Head of caudate nucleus (tissue), 42 donors: ENCODE measurements at places on chromosomes 11 and 22.
A peak's percentile ranks its signal among the peaks of the same experiment; 100 is the strongest.

- peak; percentile 67 for DNase-seq
Measured at GRCh38 chr11:2531277-2531986, 86.6 kb downstream of the KCNQ1 start.

DNA sequence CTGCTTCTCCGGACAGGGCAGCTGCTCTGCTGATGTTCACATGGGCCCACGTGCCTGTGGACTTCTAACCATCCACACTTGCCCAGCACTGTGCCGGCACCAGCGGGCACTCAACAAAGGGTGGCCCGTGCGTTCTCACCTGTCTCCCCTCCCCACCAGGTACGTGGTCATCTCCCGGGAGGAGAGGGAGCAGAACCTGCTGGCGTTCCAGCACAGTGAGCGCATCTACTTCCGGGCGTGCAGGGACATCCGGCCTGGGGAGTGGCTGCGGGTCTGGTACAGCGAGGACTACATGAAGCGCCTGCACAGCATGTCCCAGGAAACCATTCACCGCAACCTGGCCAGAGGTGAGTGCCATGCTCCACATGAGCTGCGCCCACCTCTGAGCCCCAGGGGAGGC lies 66.7 kb downstream of the SYT13 start:
- no peak for DNase-seq

DNA sequence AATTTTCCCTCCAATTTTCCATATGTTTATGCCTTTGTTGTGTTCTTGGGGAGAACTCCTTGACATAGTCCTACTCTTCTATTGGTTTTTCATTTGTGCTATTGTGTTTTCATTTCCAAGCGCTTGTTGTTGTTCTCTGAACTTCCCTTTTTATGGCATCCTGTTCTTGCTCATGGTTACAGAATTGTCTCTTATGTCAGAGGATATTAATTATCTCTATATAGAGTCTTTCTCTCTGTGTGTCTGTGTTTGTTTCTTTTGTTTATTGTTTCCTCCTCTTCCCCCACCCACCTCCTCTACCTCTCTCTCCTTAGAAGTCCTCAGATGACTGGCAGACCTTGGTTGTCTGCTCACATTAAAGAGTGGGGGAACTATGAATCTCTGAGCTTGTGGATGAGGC lies 69.9 kb downstream of the HORMAD2 start:
- DNase-seq = no peak

GRCh38 chr11:10390375-10390774 lies 64.7 kb upstream of the AMPD3 start:
- DNase-seq = no peak

- no peak for DNase-seq
Measured at GRCh38 chr11:72358466-72359405, 75.6 kb downstream of the CLPB start.

DNA sequence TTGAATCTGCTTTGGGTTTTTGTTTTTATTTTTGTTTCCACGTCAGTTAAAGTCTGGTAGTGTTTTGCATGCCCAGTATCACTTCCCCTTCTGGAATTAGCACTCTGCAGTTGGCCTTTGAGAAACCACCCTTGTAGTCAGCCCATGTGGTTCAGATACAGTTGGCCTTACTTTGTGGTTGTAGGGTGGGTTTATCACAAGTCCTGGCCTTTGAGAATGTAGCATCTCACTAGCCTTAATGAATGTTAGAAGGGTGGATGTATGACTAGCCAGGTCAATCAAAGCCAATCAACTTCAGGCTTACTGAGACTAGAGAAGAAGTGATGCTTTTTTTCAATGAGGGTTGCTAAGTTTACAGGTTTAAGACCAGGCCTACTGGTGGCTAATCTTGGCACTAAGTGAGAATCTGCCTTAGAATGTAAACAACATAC lies 19.8 kb downstream of the ARL14EP start:
- no peak for DNase-seq

DNA sequence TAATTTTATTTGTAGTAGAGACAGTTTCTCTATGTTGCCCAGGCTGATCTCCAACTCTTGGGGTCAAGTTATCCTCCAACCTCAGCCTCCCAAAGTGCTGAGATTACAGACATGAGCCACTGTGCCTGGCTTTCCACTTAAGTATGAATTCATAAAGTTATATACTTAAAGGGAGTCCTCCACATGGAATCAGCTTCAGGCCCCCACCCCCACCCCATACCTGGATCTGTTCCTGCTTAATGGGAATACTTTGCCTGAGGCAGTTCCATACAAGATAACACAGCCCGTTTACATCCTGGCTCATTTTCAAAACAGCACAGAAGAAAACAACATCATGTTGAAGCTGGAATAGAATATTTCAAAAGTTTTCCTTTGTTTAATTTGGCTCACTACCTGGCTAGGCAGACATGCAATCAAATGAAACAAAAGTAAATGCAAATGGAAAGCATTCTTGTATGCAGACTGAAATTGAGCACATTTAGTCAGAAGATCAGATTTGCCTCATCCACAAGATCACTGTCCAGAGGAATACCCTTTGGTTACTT lies 82.4 kb downstream of the FAT3 start:
- no peak for DNase-seq

- no peak for DNase-seq
Measured at GRCh38 chr11:92859156-92859690, 110.2 kb upstream of the MTNR1B start.

- peak; percentile 72 for DNase-seq
Measured at GRCh38 chr22:33921525-33922348, 1.5 kb upstream of the LARGE1 start.

DNA sequence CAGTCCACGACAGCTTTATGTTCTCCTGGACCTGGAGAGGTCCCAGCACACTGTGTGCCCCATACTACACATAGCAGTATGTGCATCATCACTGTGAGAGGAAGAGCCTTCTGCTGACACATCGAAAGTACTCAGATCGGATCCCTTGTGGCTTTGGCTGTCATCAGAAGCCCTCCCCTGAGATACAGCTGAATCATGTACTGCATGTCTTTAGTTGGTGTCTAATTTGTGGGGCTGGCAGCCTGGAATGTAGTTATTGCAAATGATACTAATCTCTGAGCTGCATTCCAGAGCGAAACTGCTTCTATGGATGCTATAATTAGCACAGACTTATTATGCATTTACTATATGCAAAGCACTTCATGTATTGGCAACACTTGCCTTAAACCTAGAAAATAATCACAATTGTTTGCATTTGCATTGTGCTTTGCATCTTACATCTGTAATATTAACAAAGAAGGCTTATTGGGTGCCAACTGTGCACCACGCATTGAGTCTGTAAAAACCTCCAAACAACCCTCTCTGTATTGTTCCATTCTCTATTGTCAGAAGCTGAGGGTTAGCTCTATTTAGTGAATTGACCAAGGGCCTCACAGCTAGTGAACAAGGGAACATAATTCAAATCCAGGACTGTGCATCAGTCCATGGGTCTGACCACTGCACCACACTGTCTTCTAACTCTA lies 89.2 kb upstream of the CRTAM start:
- DNase-seq = peak; percentile 33

DNA sequence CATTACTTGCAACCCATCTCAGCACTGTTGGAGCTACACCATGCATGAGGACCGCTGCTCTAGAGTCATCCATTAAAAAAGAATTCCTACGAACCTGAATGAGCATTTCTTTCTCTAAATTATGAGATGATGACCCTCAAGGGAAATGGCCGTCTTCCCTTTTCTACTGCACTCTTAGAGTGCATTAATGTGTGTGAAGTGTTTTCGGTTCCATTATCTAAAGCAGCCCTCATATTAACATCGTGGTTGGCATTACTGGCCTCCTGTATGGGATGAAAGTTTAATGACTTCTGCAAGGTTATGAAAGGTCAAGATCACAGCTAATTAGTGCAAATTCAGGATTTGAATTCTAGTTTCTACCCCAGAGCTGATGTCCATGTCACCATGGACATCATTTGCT lies 16.7 kb downstream of the CD44 start:
- DNase-seq = no peak

GRCh38 chr11:112613051-112613972 lies 347.9 kb upstream of the NCAM1 start:
- no peak for DNase-seq

GRCh38 chr11:16985297-16985696 lies 28.9 kb downstream of the PLEKHA7 start:
- no peak for DNase-seq

DNA sequence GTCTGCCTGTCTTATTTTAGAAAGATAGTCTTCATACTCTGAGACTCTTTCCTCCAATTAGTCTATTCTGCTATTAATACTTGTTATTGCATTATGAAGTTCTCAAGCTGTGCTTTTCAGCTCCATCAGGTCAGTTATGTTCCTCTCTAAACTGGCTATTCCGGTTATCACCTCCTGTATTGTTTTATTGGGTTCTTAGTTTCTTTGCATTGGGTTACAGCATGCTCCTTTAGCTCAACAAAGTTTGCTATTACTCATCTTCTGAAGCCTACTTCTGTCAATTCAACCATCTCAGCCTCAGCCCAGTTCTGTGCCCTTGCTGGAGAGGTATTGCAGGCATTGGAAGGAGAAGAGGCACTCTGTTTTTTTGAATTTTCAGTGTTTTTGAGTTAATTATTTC lies 21.0 kb upstream of the OR5AK2 start:
- DNase-seq = no peak

- DNase-seq = no peak
Measured at GRCh38 chr11:34856251-34856650, 59.9 kb downstream of the APIP start.

DNA sequence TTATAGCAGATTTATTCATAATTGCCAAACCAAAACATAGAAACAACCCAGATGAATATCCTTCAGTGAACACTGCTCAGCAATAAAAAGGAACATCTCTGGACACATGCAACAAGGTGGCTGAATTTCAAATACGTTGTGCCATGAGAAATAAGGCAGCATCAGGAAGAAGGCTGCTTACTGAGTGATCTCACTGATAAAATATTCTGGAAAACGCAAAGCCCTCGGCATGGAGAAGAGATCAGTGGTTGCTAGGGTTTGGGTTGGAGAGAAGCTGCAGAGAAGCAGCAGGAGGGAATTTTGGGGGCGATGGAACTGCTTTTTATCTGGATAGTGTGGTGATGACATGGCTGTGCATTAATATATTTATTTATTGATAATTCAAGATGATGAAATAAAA lies 11.0 kb upstream of the SHANK2 start:
- no peak for DNase-seq

DNA sequence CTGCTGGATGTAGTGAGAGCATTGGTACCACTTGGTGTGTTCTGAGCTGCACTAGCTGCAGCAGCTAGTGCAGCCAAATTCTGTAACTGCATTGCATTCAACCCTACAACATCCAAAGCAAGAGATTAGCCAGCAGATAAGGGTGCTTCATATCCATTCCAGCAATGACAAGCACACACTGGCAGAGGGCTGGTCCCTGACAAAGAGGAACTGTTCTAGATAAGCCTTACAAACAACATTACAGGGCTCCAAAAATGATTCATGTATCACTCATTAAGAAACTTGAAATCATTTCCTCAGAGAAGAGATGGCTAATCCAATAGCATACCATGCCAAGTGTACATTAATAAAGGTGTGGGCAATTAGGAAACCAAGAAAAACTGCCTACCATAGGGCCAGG lies 28.4 kb upstream of the RAPSN start:
- no peak for DNase-seq

- DNase-seq = peak; percentile 71
Measured at GRCh38 chr11:13135385-13136271, 126.5 kb downstream of the RASSF10 start.

GRCh38 chr11:65578667-65579066 lies 2.8 kb downstream of the EHBP1L1 start:
- DNase-seq = no peak

GRCh38 chr11:35200811-35201341 lies 61.9 kb downstream of the CD44 start:
- DNase-seq = no peak

- DNase-seq = no peak
Measured at GRCh38 chr11:114773541-114774338, 95.4 kb downstream of the NXPE2 start.

GRCh38 chr22:39219071-39220039 lies 25.4 kb downstream of the PDGFB start:
- DNase-seq = no peak

GRCh38 chr11:36622431-36623136 lies 24.5 kb upstream of the RAG2 start:
- DNase-seq = no peak

- DNase-seq = no peak
Measured at GRCh38 chr11:73003088-73003487, 139.0 kb downstream of the FCHSD2 start.

DNA sequence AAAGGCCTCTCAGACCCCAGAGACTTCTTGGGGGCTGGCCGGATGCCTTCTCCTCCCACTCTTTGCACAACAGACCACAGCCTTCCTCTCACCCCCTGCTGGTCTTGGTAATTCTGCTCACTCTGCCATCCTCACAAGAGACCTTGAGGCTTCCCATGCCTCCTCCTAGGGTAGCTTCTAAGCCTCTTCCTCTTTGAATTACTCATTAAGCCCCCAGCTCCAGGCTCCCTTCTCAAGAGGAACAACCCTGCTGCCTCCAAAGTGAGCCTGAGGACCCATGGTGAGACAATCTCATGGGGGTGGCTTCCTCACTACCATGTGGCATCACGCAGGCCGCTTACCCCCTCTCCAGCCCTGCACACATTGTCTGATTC lies 184.6 kb upstream of the SYT13 start:
- DNase-seq = no peak

DNA sequence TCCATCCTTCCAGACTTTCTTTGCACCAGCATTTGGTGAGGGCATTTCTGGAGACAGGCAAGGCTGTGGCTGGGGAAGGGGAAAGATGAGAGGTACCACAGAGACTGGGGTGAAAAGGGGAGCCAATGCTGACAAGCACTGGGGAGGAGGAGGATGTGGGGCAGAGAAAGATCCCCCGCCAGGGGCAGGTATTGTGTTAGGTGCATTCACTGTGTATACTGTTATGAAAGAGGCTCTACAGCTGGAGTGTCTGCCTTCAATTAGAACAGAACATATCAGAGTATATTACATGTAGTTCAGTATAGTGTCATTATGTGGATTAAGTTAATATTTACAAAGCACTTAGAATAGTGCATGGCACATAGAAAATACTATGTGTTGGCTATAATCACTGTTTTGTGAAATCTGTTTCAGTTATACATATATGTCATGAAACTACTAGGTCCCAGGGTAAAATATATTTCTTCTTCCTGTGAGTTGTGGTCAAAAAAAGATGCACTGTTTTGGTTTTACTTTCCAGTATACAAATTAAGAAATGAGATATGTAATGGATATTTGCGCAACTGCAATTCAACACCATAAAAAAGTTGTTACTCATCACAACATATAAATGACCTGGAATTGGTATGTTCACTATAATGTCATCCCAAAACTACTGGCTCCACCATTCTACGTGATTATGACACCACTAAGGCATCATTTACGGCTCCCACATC lies 8.4 kb downstream of the MSANTD2 start:
- no peak for DNase-seq
